Brain pericyte (primary cell): ENCODE measurements at places on chromosomes 6 and 20.

- no peak for DNase-seq
Measured at GRCh38 chr6:132751306-132751705, 6.4 kb downstream of the VNN2 start.

- no peak for DNase-seq
Measured at GRCh38 chr6:111047244-111047643, 40.1 kb upstream of the SLC16A10 start.

DNA sequence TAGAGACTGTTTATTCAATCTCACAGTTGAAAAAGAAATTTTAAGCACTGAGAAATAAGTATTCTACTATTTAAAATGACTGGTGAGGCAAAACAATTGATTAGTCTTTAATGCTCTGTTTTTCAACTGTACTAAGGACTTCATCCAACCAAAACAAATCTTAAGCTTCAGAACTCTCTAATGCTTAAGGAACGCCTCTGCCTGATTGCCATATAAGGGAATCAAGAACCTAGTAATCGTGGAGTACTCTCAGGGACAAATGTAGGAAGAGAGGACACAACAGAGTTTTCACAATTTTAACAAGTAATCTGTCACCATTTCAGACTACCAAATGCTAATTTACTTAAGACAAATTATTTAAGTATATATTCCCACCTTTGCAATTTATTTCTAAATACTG is 16.1 kb downstream of the FBXO30 start:
- no peak for DNase-seq

DNA sequence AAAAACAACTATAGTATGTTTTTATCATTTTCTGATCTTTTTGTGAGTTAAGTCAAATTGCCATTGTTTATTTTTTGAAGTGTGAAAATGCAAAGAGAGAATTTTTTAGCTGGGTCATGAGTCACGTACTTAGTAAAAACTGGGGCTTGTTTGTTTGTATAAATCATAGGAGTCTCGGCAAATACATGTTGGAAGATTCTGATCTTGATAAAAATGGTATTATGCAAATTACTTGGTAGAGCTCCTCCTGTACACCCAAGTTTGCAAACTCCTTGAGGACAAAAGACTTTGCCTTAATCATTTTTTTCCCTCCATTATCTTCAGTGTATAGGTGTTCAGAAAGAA is 25.8 kb downstream of the TBPL1 start:
- DNase-seq: no peak

GRCh38 chr6:6803180-6803977 is 214.9 kb downstream of the LY86 start:
- DNase-seq: no peak

DNA sequence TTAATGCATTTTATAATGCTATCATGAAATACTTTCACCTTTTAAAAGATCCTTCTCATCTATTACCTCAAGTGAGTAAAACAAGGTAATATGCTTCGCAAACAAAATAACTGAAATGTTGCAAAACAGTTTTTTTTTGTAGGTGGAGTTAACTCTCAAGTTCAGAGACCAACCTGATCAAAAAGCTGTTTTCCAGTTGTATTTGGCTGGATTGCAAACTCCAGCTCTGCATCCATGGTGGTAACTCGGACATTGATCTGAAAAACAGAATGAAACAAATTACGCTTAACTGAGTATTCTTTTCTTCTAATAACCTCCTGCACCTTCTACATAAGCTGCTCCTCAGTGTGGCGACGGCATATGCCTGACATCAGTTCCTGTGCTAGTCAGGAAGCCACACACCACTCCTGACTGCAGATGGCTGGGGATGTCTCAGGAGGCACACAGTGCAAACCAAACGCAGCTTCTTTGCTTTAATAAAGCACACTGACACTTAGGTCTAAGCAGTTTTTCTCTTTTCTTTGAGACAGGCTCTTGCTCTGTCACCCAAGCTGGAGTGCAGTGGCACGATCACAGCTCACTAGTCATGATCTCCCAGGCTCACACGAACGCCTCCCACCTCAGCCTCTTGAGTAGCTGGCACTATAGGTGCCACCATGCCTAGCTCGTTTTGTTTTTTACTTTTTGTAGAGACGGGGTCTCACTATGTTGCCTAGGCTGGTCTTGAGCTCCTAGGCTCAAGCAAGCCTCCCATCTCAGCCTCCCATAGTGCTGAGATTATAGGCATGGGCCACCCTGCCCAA is 29.9 kb downstream of the EZR start:
- no peak for DNase-seq

- DNase-seq: no peak
Measured at GRCh38 chr20:50618537-50618936, 72.8 kb downstream of the RIPOR3 start.

DNA sequence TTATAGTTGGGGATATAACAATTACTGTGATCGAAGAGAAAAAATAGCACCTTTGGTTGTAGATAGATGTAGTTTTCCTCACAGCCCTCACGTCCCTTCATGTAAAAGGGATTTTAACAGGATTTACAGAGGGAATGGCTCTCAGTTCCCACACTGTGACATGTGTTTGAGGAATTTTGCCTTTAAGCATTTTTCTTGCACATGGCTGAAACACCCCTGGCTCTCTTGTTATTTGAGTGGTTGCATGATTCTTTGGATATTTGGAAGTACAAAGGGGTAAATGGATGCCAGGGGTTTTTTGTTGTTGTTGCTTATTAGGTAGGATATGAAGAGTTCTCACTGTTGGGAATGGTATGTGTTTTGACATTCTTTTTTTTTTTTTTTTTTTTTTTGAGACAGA is 48.2 kb downstream of the JAG1 start:
- no peak for DNase-seq

DNA sequence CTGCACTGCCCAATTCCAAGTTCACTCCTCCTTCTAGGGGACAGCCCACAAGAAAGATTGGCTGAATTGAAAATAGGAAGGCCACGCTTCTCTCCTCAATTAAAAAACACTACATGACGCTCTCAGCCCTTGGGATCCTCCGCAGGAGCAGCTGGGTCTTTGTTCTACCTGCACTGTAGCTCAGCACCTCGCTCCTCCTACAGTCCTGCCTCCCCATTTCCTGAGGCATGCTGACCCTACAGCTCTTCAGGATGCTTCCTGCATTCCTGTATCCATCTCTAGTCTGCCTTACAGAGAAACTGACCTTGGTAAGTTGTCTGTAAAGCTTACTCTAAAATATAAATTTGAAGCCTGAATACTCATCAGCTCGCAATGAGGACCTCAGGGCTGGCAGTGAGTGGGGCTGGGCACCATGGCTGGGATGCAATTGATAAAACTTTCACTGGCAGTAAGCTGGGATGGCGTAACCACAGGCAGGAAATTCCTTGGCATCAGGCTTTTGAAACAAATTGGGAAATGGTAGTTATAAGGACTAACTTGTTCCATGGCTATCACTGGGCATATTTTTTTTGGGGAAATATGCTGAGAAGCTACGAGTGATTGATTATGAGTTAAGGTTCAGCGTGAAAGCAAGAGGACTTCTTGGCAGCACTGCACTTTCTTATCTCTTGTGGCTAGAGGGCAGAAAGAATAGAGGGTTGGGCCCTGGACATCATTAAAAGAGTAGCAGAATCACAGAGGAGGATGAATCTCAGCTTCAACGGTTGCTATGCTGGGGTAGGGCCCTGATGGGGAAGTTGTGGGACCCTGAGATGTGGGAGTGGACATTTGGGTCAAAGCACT is 11.7 kb upstream of the SIRPB1 start:
- DNase-seq: no peak

GRCh38 chr6:35804996-35805736 is at the start of gene LHFPL5:
Gene LHFPL5 (plus strand): TSS chr6:35805352. CDS start chr6:35805671, 319 bp downstream.
- no peak for DNase-seq

GRCh38 chr20:24872291-24873024 is 76.6 kb upstream of the CST7 start:
- DNase-seq: no peak

DNA sequence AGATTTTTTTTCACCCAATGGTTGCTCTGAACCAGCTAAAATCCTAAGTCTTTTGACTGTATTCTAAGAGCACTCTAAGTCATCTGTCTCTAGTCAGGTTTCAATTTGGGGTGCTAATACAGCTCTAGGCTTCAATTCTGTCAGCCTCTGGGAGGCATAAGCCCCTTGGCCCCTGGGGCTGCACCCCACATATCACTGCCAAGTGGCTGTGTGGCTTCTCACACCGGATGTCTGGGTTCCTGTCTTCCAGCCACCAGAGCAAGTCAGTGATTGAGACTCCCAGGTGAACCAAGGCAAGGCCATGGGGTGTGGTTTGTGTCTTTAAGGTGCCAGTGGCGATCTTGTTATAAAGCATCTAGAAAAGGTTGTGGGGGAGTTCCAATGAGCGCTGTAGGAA is 136.5 kb downstream of the TMEM242 start:
- no peak for DNase-seq

DNA sequence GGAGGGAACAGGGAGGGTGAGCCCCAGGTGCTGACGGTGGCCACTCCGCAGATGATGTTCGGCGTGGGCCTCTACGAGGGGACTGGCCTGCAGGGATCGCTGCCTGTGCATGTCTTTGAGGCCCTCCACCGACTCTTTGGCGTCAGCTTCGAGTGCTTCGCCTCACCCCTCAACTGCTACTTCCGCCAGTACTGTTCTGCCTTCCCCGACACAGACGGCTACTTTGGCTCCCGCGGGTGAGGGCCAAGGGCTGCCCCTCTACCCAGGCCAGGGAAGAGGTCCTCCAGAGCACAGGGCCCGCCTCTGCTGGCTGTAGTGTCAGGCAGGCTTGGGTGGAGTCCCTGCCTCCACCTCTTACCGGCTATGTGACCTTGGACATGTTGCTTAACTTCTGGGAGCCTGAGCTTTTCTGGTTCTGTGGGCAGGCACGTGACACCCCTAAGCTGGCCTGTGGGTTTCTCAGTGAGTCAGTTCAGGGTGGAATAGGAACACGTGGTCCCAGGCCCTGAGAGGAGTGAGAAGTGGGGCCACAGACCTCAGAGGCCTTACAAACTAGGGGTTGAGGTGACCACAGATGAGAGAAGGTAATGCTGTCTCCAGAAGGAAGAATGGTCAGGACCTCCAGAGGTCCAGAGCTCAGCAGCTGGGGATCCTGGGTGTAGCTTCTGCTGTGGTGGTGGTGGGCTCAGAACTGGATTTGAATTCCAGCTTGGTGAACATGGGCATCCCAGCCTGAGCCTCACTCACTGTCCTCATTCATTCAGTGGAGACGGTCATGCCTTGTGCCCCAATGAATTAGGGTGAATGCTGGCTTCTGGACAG is 11.9 kb downstream of the PCIF1 start:
- no peak for DNase-seq

- DNase-seq: no peak
Measured at GRCh38 chr6:37904590-37904989, 85.1 kb downstream of the ZFAND3 start.

DNA sequence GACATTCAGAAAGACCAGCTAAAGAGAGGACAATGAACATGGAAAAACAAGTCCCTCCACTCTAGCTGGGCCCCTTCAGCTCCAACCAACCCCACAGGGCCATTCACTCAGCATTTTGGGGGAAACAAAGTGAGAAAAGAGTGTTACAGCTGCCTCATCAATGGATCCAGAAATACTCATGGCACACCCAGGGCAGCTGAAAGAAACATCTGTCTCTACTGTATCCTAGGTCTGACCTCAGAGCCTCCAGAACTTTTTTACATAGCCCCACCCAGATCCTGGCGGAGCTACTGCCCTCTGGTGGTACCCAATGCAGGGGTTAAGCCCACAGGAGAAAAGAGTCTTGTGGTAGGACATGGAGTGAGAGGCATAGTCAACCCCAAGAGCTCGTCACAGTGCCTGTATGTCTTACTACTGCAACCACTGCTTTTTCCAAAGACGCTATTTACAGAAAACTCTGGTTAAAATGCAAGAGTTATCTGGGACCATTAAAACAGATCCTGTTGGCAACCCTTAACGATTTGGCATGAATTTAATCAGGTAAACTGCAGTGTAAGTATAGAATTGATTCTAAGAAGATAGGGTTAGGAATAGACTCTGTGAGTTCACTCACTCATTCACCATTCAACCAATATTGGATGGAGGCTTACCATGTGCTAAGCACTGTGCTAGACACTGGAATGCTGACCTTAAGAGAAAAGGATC is 37.4 kb upstream of the FAM83C start:
- no peak for DNase-seq

GRCh38 chr20:58131151-58131550 is 97.3 kb downstream of the ANKRD60 start:
- DNase-seq: no peak

DNA sequence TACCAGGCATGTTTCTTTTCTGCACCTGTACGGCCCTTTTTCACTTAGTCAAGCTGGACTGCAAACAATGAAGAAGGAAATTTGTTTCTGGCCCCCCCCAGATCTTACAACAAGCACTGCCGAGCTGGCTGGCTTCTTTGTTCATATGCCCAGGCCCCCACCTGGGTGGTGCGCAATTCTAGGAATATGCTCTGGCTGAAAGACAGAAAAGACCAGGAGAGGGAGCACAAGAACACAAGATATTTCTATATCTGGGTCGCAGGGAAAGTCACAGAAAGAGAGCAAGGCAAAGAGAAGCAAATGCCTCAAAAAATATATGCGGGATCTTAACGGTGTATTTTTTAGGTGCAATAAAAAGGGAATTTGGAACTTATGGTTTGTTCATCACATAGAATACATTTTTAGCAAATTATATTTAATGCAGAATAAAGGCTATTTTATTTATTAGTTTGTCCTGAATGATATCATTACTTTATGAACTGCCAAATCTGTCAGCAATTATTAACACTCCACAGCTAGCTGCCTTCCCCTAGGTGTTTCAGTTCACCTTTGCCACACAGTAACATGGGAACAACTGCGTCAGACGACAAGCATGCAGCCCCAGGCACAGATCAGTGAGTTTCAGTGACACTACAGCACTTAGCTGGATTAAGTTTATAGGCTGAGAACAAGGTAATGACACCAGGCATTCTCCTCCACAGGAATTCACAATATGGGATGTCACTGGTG is 76.5 kb downstream of the GJA10 start:
- no peak for DNase-seq

- no peak for DNase-seq
Measured at GRCh38 chr20:49727478-49727877, 13.8 kb upstream of the B4GALT5 start.

DNA sequence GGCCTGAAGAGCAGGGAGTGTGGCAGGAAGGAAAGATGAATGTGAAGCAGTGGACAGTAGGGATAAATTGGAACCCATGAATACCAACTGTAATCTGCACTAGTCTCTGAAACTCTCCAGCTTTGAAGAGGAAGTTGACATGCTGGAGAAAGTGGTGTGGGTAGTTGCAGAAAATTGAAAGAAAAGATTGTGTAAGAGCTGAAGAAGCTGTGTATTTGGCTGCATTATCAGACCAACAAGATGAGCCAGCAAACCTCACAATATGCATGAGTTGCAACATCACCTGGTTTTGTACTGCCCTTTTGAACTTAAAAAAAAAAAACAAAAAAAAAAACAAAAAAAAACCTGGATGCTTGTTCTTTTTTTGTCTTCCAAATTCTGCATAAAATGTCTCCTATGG is 921.9 kb upstream of the EYS start:
- DNase-seq: no peak

GRCh38 chr6:31711233-31711632 is 3.9 kb upstream of the LY6G6D start:
- no peak for DNase-seq

- DNase-seq: no peak
Measured at GRCh38 chr20:48603116-48603818, 224.5 kb downstream of the PREX1 start.
